ENCODE measurements at places on chromosomes 12 and 14.

GRCh38 chr12:124379938-124380754, 85.3 kb downstream of the RFLNA start:
- H3K4me3 ChIP-seq, result no peak overlapping the region
- DNase-seq, result no peak
- H3K36me3 ChIP-seq, result peaks cover 23% of the 10 kb centered on the region
- no peaks in the 10 kb centered on the region for H3K27me3 ChIP-seq
- peaks cover 33% of the 10 kb centered on the region for H3K4me1 ChIP-seq
- H3K27ac ChIP-seq, result peak overlapping the region; percentile 13

GRCh38 chr12:123533672-123534643, at the start of gene RILPL1:
TSS of gene RILPL1 (minus strand) at chr12:123533719. CDS start at chr12:123533482, 237 bp downstream.
- DNase-seq, result no peak
- peaks cover 16% of the 10 kb centered on the region for H3K4me1 ChIP-seq
- peaks cover 6% of the 10 kb centered on the region for H3K36me3 ChIP-seq
- no peaks in the 10 kb centered on the region for H3K27me3 ChIP-seq
- H3K4me3 ChIP-seq, result peak within 1 kb of the TSS; percentile 82
- peak within 1 kb of the TSS; percentile 60 for H3K27ac ChIP-seq

DNA sequence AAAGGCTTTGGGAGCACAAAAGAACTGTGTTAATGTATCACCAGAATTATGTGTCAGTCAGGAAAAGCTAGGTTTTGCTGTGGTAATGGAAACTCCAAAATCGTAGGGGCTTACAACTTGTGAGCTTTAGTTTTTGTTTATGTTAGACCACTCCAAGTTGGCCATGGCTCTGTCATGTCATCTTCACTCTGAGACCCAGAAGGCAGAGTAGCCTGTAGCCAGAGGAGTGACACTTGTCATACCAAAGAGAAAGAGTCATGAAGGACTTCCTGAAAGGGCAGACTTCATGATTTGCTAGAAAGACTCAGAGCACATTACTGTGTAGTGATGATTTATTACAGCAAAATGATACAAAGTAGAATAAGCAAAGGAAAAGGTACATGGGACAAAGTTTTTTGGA, 133.6 kb upstream of the SSTR1 start:
- no peak overlapping the region for H3K27ac ChIP-seq
- no peaks in the 10 kb centered on the region for H3K36me3 ChIP-seq
- H3K27me3 ChIP-seq, result no peaks in the 10 kb centered on the region
- no peaks in the 10 kb centered on the region for H3K4me1 ChIP-seq
- no peak for DNase-seq

GRCh38 chr12:13562915-13563742, 366.6 kb downstream of the EMP1 start:
- no peak overlapping the region for H3K27ac ChIP-seq
- H3K4me3 ChIP-seq, result no peak overlapping the region
- no peaks in the 10 kb centered on the region for H3K4me1 ChIP-seq
- no peaks in the 10 kb centered on the region for H3K27me3 ChIP-seq
- DNase-seq, result no peak
- no peaks in the 10 kb centered on the region for H3K36me3 ChIP-seq

- H3K4me3 ChIP-seq, result peak overlapping the region; percentile 87
- H3K4me1 ChIP-seq, result peaks cover 14% of the 10 kb centered on the region
- DNase-seq, result no peak
Measured at GRCh38 chr12:113186033-113186365, 478 bp downstream of the RITA1 start.

GRCh38 chr14:103854822-103855733, 7.7 kb upstream of the PPP1R13B start:
- no peak overlapping the region for H3K4me3 ChIP-seq
- H3K27ac ChIP-seq, result no peak overlapping the region
- DNase-seq, result no peak
- no peaks in the 10 kb centered on the region for H3K27me3 ChIP-seq
- no peaks in the 10 kb centered on the region for H3K36me3 ChIP-seq
